ENCODE measurements at places on chromosomes 7 and 10. TPM values are rescaled to one million over a fixed set of nuclear protein-coding genes. Genes with fewer than 3 reads are reported as not detected.

The SEMA3C gene
- total RNA-seq, result 0.11 TPM

GRCh38 chr7:52925332-52925731, 110.1 kb upstream of the POM121L12 start:
- DNase-seq, result no peak

- DNase-seq, result no peak
Observed at GRCh38 chr7:131222171-131222570, 105.5 kb upstream of the MKLN1 start.

- DNase-seq, result no peak
Observed at GRCh38 chr10:43338117-43338516, 33.3 kb upstream of the FXYD4 start.

- DNase-seq, result no peak
Observed at GRCh38 chr7:149202831-149203231, 7.5 kb downstream of the ZNF282 start.
